HEK293T (cell line): ENCODE measurements at places on chromosomes 16 and 17.

DNA sequence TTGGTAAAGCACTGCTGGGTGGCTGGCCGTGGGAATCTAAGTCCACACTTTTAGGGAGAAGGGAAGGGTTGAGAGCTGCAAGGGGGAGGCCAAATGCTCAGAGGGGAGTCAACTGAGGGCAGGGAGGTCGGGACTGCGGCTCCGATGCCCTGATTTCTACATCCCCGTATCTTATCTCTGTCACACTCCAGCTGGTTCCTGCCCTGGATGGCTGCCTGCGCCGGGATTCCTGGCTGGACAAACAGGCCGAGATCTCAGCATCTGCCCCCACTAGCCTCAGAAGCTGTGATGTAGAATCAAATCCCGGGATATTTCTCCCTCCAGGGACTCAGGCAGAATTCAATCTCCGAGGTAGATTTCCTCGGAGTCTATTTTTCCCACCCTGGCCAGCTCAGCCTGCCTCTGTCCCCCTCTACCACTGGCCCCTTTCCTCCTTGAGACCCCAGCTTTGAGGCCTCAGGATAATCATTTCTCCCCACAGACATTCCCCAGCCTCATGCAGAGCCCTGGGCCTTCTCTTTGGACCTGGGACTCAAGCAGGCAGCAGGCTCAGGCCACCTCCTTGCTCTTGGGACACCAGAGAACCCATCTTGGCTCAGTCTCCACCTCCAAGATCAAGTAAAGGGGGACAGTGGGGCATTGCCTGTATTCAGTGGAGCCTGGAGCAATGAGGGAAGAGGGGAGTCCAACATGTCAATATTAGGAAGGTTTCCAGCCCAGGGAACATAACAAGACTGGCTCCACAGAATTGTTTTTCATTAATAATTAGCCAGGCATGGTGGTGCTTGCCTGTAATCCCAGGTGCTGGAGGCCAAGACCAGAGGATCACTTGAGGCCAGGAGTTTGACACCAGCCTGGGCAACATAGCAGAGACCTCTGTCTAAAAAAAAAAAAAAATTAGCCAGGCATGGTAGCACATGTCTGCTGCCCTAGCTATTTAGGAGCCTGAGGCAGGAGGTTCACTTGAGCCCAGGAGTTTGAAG lies 1.8 kb downstream of the SHBG start:
- DNase-seq, result peak; percentile 3

DNA sequence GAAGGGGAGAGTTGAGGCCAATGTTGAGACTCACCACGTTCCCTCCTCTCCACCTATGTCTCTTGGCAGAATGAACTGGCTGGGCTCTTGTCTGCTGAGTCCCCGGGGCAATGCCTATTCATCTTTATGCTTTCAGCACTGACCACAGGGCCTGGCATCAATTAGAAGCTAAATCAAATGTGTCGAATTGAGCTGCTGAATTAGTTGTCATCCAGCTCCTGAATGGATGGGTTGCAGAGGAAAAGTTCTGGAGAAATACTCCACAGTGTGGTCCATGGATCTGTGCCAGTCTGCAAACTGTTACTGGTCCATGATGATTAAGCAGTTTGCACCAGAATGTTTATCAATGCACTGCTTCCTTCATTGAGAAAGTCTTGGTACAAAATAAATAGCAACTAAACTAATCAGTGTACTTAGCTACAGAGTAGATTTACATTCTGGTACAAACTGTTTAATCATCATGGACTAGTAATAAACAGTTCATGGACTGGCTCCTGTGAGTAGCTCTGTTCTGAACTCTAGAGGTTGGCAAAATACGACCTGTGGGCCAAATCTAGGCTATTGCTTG lies 4.6 kb downstream of the CNGB1 start:
- DNase-seq, result no peak

GRCh38 chr17:68382582-68383085 lies 74.7 kb downstream of the WIPI1 start:
- DNase-seq, result no peak

DNA sequence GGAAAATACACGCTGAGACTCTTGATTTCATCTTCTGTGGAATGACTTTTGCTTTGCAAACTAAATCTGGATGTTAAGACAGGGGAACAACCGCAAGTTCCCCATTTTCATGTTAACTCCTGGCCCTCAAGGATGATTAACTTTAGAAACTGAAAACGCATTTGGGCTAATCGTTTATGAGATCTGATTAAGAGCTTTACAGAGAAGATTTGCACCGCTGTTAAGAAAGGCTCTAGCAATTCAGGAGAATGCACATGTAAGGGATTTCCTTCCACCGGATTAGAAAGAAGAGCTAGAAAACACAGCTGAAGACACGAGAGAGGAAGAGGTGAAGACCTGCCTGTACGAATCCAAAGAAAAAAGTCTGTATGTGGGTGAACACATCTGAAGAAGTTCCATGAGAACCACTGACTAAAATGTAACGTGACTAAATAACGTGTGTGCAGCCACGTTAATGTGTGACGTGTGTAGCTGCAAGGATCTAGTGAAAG lies 106.4 kb downstream of the YPEL2 start:
- no peak for DNase-seq

GRCh38 chr16:11797957-11798299 lies 870 bp upstream of the ZC3H7A start:
- DNase-seq, result peak; percentile 13

GRCh38 chr17:48564188-48565021 lies 13.7 kb downstream of the HOXB4 start:
- DNase-seq, result no peak

GRCh38 chr17:76623271-76624146 lies 20.0 kb downstream of the ST6GALNAC1 start:
- DNase-seq, result peak; percentile 86

- DNase-seq, result no peak
Observed at GRCh38 chr17:79006046-79006445, 3.5 kb downstream of the CANT1 start.

DNA sequence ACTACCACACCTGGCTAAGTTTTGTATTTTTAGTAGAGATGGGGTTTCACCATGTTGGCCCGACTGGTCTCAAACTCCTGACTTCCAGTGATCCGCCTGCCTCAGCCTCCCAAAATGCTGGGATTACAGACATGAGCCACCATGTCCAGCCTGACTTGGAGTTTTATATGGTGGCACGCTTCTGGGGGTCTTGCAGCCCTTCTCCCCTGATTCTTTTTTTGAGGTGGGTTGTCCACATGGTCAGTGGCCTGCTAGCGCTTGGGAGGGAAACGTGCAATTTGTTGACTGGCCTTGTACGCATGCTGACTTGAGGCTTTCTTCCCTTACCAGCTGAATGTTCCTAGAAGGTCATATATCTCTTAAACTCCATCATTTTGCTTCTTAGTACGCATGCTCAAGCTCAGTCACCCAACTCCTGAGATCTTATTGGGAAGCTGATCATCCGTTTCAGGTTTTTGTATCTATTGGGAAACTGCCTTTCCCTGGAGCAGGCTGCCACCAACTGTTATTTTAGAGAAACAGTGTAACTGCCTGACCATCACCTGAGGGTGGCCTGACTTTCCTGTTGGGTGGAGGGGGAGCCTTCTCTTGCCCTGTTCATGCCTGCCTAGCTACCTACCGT lies 13.7 kb upstream of the LDHD start:
- DNase-seq, result no peak

DNA sequence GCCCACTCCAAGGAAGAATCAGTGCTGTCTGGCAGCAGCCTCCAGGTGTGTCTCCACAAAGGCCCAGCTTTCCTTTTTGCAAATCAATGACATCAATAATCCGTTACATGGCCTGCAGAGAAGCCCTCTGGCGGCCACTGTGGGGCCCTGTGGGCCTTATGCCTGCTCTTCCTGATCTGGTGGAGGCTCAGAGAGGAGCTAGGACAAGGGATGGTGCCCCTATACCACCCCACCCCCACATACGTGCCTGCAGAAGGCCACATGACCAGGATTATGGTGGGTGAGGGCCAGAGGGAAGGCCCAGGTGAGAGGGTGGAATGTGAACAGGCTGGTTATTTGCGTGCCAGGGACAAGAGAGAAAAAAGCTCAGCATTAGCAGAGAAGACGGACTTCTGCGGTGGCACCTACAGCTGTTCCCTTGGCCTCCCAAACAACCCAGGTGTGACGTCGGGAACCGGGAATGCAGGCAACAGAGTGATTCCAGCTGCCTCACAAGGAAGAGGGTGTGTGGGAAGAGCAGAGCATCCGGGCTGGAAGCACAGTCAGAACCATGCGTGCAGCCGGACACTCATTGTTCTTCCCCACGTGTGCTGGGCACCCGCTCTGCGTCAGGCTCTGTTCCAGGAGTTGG lies 22.5 kb downstream of the EIF4A3 start:
- peak; percentile 51 for DNase-seq

GRCh38 chr16:15924996-15925395 lies 24.4 kb upstream of the ABCC1 start:
- no peak for DNase-seq

DNA sequence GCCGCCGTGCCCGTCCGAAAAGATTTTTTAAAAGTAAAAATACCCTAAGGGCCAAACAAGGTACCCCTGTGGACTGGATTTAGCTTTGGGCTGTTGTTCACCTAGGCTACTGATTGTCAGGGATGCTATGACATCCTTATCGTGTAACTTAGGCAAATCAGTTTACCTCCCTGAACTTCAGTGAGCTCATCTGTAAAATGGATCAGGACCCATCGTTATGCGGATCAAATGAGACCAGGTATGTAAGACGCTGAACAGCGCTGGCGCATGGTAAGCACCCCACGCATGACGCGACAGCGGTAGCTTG lies 658 bp upstream of the ZNF771 start:
- no peak for DNase-seq

DNA sequence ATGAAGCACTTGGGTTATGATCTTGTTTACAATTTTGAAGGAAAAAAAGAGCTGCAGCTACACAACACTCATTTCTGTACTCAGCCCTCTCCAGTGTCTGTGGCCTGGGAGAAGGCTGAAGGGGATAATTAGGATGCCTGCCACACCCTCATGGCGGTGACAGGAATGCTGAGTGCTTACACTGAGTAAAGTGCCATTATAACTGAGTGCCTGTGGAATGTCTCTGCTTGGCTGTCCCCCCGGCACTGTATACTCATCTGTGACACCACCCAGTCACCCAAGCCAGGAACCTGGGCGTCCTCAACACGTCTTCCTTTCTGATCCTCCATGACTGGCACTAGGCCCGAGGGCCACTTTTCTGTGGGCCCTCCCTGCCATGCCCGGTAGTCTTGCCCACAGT lies 3.5 kb upstream of the MRPL38 start:
- DNase-seq, result no peak

DNA sequence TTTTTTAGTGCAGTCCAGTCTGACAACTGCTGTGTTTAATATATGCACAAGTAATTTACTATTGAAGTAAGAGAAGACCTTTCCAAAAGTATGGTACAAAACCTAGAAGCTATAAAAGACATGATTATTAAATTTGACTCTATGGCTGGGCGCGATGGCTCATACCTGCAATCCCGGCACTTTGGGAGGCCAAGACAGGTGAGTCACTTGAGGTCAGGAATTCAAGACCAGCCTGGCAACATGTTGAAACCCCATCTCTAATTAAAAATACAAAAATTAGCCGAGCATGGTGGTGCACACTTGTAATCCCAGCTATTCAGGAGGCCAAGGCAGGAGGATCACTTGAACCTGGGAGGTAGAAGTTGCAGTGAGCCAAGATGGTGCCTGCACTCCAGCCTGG lies 41.4 kb upstream of the VWA3A start:
- no peak for DNase-seq

DNA sequence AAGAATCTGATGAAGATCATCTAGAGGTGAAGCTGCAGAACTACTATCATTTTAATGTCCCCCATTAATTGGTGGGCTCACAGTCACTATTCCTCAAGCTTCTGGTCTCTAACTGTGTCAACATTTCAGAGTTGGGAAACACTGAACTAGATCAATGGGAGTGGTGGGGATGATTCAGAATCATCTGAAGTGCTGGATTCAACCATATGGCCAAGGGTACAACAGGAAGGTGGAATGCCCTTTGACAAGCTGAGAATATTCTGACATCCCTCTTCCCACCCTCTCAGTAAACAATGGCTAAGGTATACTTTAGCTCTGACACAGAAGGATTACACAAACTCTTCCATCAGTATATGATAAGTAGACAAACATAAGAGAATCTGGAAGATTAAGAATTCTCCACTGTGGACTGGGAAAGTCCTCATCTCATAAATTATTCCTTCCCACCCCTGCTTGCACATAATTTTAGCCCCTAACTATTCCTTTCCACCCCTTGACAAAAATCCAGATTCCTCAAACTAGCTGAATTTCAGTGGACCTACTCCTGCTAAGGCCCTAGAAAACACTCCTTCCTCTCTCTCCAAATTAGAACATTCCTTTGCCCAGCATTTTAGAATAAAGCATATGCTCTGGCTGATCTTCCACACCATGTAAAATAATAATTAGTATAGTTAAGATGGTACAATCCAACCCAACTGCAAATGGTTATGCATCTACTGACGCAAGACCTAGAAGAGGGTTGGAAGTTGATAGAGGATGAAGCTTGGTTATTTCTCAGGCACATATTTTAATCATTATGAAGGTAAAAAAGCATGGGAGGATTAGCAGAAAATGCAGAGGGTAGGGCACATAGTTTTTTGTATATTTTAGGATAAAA lies 16.3 kb upstream of the RFFL start:
- DNase-seq, result no peak

DNA sequence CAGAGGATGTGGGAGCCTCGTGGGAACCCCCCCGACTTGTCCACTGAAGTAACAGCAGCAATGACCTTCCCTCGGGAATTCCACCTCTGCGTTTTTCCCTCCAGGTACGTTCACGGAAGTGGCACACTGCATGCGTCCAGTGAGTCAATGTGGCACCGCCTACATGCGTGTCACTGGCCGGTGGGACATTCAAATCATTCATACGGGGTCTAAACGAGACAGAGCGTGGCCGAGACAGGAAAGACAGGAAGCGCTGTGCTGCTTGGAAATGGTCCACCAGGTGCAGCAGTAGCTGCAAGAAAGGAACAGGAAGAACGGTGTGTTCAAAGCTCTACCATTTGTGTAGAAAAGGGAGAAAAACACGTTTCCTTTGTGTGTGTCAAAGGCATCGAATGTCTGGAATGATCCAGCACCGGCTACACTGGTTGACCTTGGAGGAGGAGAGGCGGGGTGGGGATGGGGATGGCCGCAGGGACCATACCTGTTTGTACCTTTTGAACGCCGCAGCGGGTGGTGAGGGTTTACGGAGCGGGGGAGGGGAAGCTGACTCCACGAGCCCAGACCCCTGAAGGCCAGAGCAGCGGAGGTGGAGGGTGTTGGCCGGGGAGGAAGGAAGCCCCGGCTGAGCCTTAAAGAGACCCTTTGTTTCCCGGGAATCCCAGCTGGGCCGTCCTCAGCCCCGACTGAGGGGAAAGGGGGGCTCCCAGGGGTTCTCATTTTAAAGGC lies 1.7 kb upstream of the PGAP6 start:
- DNase-seq, result no peak
